ENCODE measurements at places on chromosomes 3 and 15.

- DNase-seq, result no peak
Observed at GRCh38 chr3:30686176-30686575, 79.8 kb downstream of the TGFBR2 start.

GRCh38 chr3:25532431-25533162 is 104.5 kb downstream of the RARB start:
- no peak for DNase-seq

DNA sequence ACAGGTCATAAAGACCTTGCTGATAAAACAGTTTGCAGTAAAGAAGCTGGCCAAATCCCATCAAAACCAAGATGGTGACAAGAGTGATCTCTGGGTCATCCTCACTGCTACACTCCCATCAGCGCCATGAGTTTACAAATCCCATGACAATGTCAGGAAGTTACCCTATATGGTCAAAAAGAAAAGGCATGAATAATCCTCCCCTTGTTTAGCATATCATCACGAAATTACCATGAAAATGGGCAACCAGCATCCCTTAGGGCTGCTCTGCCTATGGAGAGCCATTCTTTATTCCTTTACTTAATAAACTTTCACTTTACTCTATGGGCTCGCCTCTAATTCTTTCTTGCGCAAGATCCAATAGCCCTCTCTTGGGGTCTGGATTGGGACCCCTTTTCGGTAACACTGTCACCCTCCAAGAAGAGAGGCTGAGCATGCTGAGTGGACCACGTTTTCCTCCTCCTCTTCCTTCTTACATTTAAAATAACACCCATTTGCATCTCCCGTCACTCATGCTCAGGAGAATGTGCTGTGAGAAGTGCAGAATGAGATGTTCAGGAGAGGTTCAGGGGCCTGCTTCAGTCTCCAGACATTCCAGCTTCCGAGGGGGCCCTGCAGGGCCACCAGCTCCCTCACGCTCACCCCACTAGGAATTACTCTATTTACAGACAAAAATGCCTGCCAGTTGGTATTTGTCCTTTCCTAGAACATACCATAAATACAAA is 47.3 kb downstream of the NSMCE3 start:
- no peak for DNase-seq

DNA sequence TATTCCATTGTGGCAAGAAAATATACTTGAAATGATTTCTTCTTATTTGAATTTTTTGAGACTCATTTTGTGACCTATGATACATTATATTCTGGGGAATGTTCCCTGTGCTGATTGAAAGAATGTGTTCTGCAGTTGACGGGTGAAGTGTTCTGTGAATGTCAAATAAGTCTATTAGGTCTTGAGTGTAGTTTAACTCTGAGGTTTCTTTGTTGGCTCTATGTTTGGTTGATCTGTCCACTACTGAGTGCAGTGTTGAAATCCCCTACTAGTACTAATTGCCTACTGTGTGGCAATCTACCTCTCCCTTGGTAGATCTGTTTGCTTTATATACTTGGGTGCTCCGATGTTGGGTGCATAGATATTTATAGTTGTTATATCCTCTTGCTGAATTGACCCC is 46.3 kb upstream of the VEPH1 start:
- no peak for DNase-seq

Data from NCI-H1048 (cell line).